ENCODE measurements at places on chromosomes 2 and 18.

DNA sequence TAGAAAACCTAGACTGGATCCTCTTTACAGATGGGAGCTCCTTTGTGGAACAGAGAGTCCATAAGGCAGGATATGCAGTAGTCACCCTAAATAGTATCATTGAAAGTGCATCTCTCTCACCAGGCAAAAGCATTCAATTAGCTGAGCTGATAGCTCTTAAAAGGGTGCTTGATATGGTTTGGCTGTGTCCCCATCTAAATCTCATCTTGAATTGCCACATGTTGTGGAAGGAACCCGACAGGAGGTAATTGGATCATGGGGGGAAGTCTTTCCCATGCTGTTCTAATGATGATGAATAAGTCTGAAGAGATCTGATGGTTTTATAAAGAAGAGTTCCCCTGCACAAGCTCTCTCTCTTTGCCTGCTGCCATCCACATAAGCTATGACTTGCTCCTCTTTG lies 96.2 kb upstream of the RMP24 start:
- no peak for DNase-seq

GRCh38 chr18:37634516-37634915 lies 68.9 kb upstream of the CELF4 start:
- no peak for DNase-seq

DNA sequence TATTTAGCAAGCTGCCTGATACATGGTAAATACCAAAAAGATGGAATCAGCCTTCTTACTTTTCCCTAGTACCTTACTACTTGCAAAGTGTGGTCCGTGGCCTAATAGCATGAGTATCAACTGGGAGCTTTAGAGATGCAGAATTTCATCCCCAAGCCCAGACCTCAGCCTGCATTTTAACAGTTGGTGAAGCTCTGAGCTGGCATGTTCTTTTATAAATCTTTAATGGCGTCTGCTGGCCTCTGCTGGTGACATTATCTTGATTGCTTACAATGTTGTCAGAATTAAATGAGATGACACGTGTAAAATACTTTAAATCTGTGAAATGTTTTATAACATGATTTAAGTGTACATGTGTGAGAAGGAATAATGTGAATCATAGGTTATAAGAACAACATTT lies 115.1 kb upstream of the NOSTRIN start:
- no peak for DNase-seq

DNA sequence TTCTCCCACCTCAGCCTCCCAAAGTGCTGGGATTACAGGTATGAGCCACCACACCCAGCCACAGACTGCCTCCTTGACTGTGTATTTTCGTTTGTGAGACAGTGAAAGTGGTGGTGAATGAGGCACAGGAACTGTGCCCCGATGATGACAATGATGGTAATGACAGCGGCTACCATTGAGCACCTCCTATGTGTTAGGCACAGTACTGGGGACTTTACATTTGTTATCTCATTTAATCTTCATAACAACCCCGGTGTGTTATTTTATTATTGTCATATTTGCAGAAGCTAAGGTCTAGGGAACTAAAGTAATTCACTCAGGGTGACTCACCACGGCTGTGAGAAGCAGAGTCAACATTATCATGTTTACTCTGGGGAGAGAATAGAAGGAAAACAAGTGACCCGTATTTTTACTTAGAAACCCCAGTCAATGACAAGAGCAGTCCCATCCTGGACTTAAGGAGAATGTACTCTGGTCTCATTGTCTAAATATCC lies 77.6 kb upstream of the ALPP start:
- peak; percentile 23 for DNase-seq

DNA sequence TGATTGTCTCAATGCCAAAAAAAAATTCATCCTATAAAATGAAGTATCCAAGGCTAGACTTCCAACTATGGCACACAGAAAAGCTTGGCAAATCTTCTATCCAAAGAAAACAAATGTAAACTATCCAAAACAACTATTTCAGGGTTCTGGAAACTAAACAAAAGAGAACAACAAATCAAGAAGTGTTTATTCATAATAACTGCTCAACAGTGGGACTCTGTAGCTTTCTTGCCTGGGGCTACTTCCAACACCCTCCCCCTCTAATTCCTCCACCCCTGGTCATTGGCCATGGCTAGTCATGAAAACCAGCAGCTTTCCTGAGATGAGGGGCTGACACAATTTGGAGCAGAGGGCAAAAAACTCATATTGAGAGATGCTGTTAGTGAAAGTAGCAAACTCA lies 107.0 kb downstream of the EXOC6B start:
- DNase-seq: no peak

- DNase-seq: no peak
These were observed 276.4 kb downstream of the TWIST2 start for GRCh38 chr2:239124152-239124899.

DNA sequence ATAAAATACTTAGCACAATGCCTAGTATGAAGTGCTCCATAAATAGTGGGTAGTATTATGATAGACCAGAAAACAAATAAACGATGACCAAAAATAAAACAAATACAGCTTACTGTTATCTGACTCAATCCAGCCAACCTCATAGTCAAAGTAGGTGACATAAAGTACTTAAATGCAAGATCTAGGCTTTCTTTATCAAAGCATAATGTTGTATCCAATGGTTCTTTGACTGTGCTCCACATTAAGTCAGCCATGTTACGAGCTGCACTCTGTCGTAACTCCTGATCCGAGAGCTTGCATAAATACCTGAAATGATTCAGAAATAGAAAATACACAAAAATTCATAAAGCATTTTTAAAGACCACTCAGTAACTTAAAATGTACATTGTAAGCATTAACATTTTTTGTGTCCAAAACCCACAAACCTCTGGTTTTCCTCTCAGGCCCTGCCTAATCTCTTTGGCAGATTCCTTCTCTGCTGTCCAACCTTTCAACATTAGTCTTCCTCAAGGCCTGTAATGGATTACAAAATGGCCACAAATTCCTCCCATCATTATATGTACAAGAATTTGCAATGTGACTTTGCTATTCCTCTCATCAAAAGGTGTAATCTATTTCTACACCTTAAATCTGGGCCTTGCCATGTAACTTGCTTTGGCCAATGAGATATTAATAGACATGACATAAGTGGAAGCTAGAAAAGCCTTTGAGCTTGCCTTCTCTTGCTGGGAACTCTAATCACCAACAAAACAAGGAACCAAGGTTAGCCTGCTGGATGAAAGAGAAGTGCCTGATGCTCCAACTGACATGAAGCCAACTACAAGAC lies 90.6 kb downstream of the USP34 start:
- no peak for DNase-seq

- peak; percentile 50 for DNase-seq
These were observed 162.4 kb downstream of the CELF4 start for GRCh38 chr18:37403100-37403781.

Measured in non-pigmented ciliary epithelial cell (primary cell).